ENCODE measurements at places on chromosomes 11 and 22.

DNA sequence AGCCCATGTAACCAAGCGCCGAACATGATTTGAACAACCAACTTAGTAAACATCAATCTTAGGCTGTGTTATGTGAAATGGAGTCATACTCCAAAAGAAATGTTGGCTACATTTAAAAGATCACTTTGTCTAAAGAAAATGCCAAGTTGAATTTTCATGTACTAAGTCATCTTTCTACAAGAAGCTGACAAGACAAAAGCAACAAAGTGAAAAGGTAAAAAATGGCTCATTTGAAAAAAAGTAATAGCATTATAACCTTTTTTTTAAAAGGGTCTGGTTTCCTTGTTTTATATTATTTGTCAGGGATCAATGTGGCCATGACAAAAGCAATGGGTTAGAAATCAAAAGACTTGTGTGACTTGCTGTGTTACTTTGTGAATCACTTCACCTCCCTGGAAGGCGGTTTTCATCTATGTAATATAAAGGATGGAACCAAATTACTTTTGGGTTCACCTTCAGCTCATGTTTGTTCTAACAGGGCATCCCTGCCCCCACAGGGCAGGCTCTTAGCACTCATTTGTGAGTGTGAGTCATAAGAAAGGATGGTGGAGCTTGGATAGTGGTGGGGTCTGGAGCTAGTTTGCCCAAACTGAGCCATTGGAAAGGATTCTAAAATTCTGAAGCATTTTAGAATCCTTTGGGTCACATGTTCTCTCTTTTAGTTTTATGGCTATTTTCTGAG lies 131.9 kb upstream of the MTMR2 start:
- no peak for DNase-seq

- DNase-seq, result no peak
Observed at GRCh38 chr11:106842134-106842533, 176.1 kb downstream of the GUCY1A2 start.

DNA sequence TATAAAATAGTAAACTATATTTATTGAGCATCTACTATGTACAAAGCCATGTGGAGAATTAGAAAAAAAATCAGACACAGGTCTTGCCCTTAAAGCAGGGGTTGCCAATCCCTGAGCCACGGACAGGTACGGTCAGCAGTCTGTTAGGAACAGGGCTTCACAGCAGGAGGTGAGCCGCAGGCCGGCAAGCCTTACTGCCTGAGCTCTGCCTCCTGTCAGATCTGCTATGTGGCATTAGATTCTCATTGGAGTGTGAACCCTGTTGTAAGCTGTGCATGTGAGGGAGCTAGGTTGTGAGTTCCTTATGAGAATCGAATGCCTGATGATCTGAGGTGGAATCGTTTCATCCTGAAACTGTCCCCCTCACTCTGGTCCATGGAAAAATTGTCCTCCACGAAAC lies 2.1 kb upstream of the RAG2 start:
- no peak for DNase-seq

GRCh38 chr11:3946455-3947017 lies 91.1 kb downstream of the STIM1 start:
- no peak for DNase-seq

DNA sequence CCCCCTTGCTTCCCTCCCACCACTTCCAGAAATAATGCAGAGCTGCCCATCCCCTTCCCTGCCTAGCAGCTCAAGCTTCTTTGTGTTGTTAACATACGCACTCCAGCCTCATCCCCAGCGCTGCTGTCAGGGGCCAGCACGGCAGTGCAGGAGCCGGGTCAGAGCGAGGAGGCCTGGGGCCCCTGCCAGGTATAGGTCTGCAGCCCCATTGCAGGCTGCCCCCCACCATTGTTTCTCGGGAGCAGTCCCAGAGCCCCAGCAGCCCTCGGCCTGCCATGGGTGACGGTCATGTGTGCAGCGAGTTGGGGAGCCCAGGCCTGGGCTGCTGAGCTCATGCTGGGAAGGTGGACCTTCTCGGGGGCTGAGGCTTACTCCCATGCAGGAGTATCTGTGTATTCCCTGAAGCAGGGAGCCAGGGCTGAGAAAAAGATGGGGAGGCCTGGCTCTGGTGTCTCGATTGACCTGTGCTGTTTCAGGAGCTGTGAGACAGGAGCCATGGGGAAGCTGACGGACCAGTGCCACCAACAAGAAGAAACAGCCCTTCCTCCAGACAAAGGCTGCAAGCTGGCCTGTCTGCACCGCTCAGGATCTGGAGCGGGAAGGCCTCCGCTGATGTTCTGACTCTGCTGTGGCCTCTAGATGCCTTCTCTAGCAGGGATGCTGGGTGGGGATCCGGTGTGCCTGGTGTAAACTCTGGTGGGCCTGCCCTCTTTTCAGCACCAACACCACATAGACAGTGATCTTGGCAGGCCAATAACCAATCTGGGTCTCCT lies 220.5 kb upstream of the B3GAT1 start:
- no peak for DNase-seq

- no peak for DNase-seq
Observed at GRCh38 chr11:79697905-79698304, 257.1 kb upstream of the TENM4 start.

DNA sequence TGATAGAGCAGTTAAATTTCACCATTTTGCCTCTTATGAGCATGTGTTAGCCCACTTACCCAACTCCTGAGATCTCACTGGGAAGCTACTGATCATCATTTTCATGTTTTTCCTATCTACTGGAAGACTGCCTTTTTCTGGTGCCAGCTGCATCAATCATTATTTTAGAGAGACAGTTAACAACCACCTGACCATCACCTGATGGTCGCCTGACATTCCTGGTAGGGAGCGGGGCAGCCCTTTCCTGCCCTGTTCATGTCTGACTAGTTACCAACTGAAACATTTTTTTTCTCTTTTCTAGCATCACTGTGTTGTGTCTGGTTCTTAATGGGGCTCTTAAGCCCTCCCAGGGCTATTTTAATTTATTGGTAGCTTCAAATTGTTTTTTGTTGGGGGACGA lies 20.2 kb upstream of the PATL1 start:
- no peak for DNase-seq

Data from skeletal muscle cell (primary cell).